ENCODE measurements at places on chromosomes 1 and 21.
A peak's percentile ranks its signal among the peaks of the same experiment; 100 is the strongest.

DNA sequence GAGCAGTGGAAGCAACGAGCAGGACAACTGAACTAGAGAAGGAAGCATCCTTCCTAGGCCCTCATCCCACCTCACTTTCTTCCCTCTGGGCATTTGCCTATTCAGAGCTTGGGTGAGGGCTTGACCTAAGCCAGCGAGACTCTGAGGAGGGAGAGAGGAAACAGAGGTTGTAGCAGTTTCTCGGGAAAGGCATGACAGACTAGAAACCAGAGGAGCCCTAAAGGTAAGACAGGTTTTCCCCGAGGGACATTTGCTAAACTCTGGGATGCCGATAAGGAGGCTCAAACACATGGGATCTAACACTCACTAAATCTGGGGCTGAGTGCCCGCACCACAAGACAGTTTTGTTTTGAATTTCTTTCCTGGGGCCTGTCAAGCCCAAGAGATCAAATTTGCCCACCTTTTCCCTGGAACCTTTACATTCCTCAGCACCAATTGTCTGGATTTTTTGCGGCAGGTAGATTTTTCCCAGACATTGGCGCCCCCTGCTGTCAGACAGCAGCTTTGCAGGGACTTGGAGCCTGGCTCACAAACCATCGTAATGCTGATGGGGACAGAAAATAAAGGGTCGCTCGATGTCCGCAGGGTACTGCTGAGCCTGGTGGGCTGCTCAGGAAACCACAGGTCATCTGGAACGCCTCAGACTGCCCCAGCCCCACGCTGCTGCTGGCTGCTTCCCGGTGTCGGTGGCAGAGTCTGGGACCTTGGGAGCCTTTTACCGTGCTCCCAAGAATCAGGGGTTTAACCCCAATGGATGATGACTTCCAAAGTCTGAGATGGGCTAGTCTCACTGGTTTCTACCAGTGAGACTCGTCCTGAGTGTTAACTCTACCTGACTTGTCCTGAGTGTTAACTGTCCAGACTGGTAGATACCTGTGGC is 23.4 kb upstream of the TSPAN2 start:
- no peaks in the 10 kb centered on the region for H3K36me3 ChIP-seq
- no peak for DNase-seq
- H3K27me3 ChIP-seq = no peaks in the 10 kb centered on the region
- peaks cover 8% of the 10 kb centered on the region for H3K4me1 ChIP-seq

- DNase-seq = no peak
- H3K4me1 ChIP-seq = peaks cover 4% of the 10 kb centered on the region
- no peak overlapping the region for H3K4me3 ChIP-seq
- H3K36me3 ChIP-seq = no peaks in the 10 kb centered on the region
Observed at GRCh38 chr1:40377512-40377911, 4.0 kb downstream of the SMAP2 start.

GRCh38 chr1:213389061-213389581 is 338.1 kb downstream of the RPS6KC1 start:
- H3K36me3 ChIP-seq = no peaks in the 10 kb centered on the region
- no peak overlapping the region for H3K27ac ChIP-seq
- H3K4me1 ChIP-seq = no peaks in the 10 kb centered on the region
- H3K27me3 ChIP-seq = no peaks in the 10 kb centered on the region
- DNase-seq = no peak

DNA sequence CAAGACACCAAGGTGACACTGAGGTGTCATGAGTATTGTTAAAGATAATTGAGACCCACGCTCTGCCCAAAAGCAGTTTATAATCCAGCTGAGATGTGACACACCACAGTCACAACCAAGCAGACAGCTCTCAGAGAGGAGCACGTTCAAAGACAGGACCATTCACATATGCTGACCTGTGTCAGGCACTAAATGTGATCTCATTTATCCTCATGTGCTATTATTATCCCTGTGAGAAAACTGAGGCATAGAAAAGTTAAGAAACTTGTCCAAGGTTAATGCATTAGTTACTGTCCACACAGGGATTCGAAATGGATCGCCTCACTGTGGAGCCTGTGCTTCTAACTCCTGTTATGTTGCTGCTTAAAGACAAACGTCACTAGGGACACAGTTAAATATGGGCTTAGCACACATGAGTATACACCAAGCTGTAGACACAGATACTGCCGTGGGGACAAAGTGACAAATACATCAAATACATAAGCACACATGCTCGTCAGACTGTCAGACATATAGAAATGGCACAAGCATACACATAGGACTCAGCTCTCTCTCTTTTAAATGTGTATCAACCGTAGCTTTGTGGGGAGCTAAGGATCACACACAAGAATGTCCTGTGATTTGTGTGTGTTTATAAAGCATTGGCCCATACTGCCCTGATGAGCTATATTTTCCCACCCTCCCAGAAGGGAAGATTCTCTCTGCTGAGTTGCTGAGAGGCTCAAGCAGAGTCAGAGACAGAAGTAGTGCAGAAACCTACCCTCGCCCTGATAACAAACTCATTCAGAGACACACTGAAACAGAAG is 3.5 kb upstream of the IGSF8 start:
- peaks cover 27% of the 10 kb centered on the region for H3K4me1 ChIP-seq
- peak overlapping the region; percentile 29 for H3K27ac ChIP-seq
- H3K27me3 ChIP-seq = no peaks in the 10 kb centered on the region
- no peaks in the 10 kb centered on the region for H3K36me3 ChIP-seq
- H3K4me3 ChIP-seq = no peak overlapping the region

DNA sequence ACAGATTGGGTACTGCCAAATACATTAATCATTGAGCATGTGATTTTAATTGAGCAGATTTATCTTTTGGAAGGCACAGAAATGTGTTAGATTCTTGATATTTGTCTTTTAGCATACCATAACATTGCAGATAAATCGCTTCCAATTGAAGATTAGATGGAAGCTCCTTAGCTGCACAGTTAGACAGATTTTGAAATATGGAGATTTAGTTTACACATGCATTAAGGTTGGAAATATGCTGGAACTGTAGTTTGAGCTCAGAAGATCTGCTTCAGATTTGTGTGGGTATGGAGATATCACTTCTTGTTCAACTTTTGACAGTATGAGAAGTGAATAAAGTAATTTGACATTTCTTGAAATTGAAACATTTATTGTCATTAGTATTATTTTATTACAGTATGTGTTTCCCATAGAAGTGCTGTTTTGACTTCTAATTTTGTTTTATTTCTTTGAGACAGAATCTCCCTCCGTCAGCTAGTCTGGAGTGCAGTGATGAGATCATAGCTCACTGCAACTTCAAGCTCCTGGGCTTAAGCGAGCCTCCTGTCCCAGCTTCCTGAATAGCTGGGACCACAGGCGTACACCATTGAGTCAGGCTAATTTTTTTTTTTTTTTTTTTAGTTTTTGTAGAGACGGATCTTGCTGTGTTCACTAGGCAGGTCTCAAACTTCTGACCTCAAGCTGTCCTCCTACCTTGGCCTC is 29.1 kb downstream of the THRAP3 start:
- peaks cover 12% of the 10 kb centered on the region for H3K4me1 ChIP-seq
- no peak for DNase-seq
- no peaks in the 10 kb centered on the region for H3K27me3 ChIP-seq

- no peak for DNase-seq
- H3K4me3 ChIP-seq = peak overlapping the region; percentile 79
- peak overlapping the region; percentile 89 for H3K27ac ChIP-seq
Observed at GRCh38 chr1:58816747-58817221, 32.9 kb upstream of the JUN start.

DNA sequence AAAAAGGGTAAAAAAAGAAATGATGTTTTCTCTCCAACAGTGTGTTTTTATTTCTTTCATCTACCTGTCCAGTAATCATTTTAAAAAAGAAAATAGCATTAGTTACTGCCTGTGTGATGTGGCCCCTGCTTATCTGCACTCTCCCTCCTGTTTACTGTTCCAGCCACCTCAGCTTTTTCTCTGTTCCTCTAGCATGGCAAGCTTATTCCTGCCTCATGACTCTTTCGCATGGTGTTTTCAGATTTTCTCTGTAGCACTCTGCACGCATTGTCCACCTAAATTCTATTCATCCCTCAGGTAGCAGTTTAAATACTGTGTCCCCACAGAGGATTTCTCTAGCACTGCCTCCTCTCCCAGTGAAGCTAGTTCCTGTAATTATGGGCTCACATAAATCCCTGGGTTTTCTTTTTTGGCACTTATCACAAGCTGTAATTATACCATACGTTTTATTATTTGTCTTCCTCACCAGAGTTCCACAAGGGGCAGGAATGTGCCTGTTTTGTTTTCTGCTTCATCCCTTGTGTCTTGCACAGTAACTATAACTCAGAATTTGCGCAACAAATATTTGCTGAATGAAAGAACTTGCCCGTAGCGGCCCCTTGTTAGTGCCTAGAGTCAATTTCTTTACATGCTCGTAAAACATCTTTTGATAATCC is 51.4 kb upstream of the LRIG2 start:
- no peak overlapping the region for H3K4me3 ChIP-seq
- no peaks in the 10 kb centered on the region for H3K36me3 ChIP-seq
- H3K27me3 ChIP-seq = no peaks in the 10 kb centered on the region
- no peak for DNase-seq

Data from large intestine (tissue), 12 donors.